ENCODE measurements at places on chromosomes 16 and 17. TPM values are rescaled to one million over a fixed set of nuclear protein-coding genes. Genes with fewer than 3 reads are reported as not detected.

GINS3 gene
- 25.3 TPM for total RNA-seq

GRCh38 chr16:3112881-3113574 is 642 bp downstream of the ZNF205 start:
- H3K27ac ChIP-seq, result no peak overlapping the region
- H3K4me1 ChIP-seq, result no peaks in the 10 kb centered on the region
- peaks cover 15% of the 10 kb centered on the region for H3K27me3 ChIP-seq
- no peak for DNase-seq

VAT1L gene
- total RNA-seq, result not detected

GRCh38 chr17:19359151-19359550 is 3.4 kb downstream of the B9D1 start:
- no peak overlapping the region for H3K4me3 ChIP-seq
- peaks cover 7% of the 10 kb centered on the region for H3K4me1 ChIP-seq
- DNase-seq, result no peak
- H3K27me3 ChIP-seq, result peaks cover 22% of the 10 kb centered on the region

DNA sequence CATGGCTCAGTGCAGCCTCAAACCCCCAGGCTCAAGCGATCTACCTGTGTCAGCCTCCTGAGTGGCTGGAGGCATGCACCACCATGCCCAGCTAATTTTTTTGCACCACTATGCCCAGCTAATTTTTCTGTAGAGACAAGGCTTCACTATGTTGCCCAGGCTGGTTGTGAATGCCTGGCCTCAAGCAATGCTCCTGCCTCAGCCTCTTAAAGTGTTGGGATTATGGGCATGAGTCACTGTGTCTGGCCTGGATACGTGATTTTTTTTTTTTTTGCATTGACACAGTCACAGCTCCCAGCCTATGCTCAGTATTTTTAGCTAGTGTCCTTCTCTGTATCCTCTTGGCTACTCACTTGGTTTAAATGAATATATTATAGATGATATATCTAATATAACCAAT is 377.0 kb upstream of the TNRC6C start:
- no peak overlapping the region for H3K4me3 ChIP-seq
- H3K36me3 ChIP-seq, result no peaks in the 10 kb centered on the region
- no peak for DNase-seq
- H3K27ac ChIP-seq, result no peak overlapping the region
- peaks cover 19% of the 10 kb centered on the region for H3K27me3 ChIP-seq

CLEC10A gene
- total RNA-seq, result not detected

KRT33A gene
- not detected for total RNA-seq

MAP3K3 gene
- 27.9 TPM for total RNA-seq

DNA sequence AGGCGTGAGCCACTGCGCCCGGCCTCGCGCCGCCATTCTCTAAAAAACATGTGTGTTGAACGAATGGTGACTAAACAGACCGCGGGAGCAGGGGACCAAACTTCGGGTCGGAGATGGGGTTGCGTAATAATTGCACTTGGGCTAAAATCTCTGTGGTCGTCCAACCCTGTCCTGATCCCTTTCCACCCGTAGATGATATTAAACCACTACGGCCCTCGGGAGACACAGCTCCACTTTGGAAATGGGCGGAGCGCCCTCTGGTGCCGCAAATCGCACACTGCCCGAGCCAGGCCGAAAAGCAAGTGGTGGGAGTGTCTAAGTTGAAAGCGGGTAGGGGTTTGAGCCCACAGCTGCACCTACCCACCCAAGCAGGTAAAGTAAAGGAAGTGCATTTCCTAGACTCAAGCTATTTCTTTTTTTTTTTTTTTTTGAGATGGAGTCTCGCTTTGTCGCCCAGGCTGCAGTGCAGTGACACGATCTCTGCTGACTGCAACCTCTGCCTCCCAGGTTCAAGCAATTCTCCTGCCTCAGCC is 17.0 kb downstream of the CAVIN1 start:
- peaks cover 8% of the 10 kb centered on the region for H3K27me3 ChIP-seq
- peak; percentile 73 for DNase-seq
- H3K4me3 ChIP-seq, result no peak overlapping the region
- no peaks in the 10 kb centered on the region for H3K36me3 ChIP-seq
- peaks cover 28% of the 10 kb centered on the region for H3K4me1 ChIP-seq

- no peak for DNase-seq
- H3K4me1 ChIP-seq, result no peaks in the 10 kb centered on the region
- peaks cover 38% of the 10 kb centered on the region for H3K36me3 ChIP-seq
- no peak overlapping the region for H3K27ac ChIP-seq
- no peak overlapping the region for H3K4me3 ChIP-seq
- H3K27me3 ChIP-seq, result no peaks in the 10 kb centered on the region
Measured at GRCh38 chr17:49832840-49833599, 14.8 kb downstream of the TAC4 start.

All from activated T-helper 1 cell treated with anti-CD3 and anti-CD28 coated beads, Interleukin-12 subunit alpha, Interleukin-12 subunit beta, Interleukin-2, Interleukin-4 antibody, amounts not matched to agents 30 ng/mL and 10 ng/mL and 1 ng/mL, durations not matched to agents 14 hours and 24 hours and 36 hours (primary cell).